ENCODE measurements at places on chromosomes 1 and 21.

DNA sequence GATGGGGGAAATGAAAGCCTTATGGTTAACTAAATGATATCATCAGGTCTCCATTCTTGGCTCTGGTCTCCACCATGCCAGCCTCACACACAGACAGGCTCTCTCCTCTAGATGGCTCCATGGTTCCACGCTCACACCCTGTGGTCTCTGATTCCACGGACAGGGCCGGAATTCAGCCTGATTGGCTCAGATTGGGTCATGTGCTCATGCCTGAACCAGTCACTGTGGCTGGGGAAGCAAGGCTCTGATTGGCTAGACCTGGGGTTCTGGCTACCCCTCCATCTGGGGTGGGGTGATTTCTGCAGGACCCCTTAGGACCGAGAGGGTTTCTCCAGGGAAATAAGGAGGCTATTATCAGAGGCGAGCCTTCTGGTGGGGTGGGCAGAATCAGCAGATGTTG is 277.0 kb downstream of the PTPRU start:
- peak; percentile 65 for DNase-seq

GRCh38 chr1:157992031-157992832 is 1.2 kb upstream of the KIRREL1 start:
- peak; percentile 55 for DNase-seq

DNA sequence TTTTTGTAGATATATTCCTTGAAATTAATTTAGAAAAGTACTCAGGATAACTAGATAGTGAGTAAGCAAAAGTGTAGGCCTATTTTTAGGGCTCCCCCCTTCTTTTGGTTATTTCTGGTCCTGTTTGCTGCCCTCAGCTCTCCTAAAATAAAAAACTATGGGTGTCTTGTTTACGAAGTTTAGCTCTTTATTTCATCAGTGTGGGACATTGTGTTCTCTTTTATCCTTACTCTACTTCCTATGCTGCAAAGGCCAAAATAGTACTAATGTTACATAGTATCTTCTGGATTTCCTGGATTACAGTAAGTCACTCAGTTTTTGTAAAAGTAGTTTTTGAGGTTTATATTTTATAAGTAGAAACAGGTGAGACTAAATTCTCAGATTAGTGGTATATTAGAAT is 15.4 kb downstream of the CEP350 start:
- no peak for DNase-seq

DNA sequence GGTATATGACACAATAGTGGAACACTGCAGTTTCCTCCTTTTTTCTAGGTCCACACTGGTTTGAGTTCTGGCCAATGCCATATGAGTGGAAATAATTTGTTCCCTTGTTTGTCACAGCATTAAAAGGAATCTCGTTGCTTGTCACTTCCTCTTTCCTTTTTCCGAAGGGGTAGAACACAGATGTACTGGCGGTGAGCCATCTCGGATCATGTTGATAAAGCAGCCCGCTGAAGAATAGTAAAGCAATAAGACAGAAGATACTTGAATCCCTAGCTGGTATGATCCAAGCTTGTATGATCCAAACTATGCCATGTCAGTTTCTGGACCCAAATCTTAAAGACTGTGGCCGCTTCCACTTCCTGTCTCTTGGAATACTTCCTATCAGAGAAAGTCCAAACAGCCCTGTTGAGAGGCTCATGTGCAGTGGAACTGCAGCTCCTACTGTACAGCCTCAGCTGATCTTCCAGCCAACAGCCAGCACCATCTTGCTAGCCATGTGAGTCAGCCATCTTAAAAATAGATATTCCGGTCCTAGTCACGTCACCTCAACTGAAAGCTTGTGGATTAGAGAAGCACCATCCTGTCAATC is 40.3 kb downstream of the CFHR5 start:
- DNase-seq: no peak

DNA sequence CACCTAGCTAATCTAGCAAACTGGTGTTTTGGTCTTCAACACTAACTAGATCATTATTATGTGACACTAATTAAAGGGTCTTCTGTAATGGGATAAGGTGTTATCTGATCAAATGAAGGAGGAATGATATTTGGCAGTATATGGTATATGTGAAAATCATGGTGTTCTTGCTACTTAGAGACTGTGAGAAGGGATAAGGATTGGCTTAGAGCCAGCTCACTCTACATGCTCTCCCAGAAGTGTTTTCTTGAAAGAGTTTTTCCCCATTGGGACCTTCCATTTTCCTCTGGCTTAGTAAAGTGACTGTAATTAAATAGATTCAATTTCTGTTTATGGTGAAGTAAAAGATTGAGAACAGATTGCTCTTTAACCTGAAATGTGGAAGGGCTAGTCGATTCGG is 71.2 kb upstream of the RGL1 start:
- DNase-seq: no peak

GRCh38 chr1:225627304-225627947 is 25.5 kb downstream of the ENAH start:
- no peak for DNase-seq

DNA sequence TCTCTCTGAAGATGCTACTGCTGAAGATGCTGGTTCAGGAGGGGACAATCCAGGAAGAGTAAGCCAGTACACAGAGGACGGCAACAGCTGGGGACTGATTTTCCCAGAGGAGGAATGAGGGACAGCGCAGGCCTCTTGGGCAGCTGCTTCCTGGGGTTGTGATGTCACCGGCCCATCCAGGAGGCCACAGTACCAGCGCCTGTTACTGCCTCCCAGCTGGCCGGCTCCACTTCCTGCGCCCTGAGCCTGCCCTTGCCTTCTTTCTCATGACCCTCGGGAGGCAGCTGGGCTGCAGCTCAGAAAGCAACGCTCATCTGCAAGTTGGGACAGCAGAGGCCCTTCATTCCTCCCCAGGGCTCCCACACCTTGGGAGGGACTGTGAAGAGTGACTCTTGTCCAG is 21.9 kb upstream of the ID3 start:
- DNase-seq: no peak

DNA sequence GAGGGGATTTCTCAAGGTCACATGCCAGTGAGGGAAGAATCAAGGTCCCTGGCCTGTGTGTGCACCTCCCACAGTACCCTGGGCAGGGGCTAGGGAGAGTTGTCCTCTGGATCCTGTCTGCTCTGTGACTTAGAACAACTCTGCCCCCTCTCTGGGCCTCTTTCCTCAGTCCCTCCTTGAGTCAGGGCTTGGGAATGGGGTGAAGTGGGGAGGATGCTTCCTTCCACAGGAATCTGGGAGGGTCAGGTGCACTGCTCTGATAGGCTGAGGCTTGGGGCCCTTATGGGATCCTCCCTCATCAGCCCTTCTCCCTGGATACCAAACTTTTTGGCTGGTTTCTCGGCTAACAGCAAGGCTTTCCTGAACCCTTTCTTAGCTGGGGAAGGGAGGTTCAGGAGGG is 2.5 kb downstream of the TRNP1 start:
- no peak for DNase-seq

DNA sequence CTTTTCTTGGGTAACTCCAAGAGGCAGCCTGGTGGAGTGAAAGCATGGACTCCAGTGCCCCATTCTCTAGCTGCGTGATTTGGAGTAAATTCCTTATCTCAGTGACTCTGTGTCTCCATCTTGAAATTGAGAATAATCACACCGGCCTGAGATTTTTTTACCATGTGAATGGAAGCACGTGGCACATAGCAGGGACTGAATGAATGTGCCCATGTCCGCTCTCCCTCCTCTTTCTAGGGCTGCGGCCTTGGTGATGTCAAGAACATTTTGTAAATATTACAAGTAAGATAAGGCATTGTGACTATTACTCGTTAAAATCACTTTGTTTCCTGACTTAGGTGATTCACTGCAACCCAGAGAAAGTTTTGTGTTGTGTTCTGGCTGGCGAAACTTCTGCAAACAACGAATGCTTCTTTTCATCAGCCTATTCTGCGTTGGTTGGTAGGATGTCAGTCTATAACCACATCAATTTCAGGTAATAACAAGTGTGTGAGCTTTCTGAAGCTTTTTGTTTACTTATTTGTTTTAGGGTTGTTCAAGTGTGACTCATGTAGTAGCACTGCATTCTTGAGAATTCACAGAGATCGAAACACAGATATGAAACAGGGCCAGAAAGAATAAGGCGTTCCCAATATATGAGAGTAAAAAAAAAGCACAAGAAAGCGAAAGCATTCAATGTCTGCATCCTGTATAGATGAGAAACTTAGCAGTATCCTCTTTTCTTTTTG is 135.7 kb upstream of the SLC45A1 start:
- DNase-seq: no peak

DNA sequence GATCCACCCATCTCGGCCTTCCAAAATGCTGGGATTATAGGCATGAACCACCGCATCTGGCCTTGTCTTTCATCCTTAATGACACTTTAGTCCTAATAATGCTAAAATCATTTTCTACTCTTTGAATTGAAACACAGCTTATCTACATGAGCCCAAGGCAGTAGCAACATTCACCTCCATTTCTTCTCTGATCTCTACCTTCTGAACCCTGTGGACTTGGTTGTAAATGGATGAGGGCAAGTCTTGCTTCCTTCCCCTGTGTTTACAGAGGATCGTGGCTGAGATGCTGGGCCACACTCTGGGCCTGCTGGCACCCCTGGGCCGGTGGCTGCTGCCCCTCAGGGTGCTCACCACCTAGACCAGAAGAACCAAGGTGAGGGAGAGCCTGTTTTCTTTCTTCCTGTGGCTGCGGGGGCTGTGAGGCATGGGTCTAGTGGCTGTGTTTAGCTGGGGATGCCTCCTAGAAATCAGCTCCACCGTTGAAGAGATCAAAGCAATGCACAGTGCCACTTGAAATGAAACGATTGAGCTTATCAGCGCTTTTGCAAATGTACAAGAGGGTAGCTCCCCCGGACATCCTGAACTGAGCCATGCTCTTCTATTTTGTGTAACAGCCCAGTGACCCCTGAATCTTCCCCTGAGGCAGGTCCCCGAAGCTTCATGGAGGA is 32.2 kb upstream of the LGALS8 start:
- no peak for DNase-seq

- DNase-seq: no peak
Observed at GRCh38 chr1:68201546-68202238, 30.6 kb downstream of the WLS start.

GRCh38 chr1:118773656-118774055 is 214.5 kb downstream of the TBX15 start:
- no peak for DNase-seq

GRCh38 chr21:22842875-22843274 is 1844.7 kb downstream of the NCAM2 start:
- no peak for DNase-seq

- no peak for DNase-seq
Observed at GRCh38 chr1:37705399-37705798, 13.1 kb downstream of the CDCA8 start.

DNA sequence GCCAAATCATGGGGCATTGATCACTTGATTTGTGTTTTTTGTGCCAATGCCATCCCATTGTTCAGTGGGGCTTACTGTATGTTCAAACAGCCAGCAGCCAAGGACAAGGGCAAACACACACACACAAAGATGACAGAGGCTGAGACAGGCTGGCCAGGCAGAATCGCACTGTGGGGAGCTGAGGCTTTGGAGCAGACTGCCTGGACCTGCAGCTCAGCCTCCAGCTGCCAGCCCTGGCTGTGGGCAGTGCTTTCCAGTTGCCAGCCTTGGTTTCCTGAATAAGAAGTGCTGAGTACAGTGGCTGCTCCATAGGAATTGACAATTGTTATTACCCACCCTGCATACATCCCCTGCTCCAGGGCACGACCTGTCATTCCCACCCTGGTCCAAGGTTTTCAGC is 16.9 kb upstream of the PCP4 start:
- DNase-seq: no peak

DNA sequence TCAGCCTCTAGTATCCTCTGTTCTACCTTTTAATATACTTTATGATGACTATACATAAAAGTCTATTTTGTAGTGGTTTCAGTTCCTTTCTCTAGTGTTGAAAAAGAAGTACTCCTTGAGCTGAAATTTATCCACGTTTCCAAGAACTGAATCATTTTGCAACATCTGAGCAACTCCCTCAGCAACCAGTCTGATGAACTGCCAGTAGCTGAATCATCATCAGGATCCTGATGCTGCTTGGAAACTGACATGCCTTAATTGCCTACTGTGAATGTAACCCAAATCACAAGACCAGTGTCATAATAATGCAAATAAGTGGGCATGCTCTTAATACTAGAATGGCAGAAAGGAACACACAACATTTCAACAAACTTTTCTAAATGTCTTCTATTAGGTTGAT is 103.3 kb downstream of the CYYR1 start:
- no peak for DNase-seq

DNA sequence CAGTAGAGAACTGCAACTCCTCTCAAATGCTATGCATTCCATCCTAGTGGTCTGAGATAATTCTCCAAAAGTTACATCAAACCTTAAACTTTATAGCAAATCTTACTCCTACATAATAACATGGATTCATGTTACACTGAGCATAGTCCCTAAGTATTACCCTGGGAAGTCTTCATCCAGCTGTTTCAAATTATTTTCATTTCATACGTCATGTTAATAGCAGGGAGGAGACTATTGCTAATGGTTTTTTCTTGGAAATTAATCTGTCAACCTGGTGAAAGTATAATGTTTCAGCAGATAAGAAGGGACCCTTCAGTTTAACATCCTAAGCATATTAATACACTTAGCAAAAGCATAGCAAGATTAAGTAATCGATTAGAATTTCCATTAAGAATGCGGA is 318.1 kb downstream of the USP25 start:
- no peak for DNase-seq

GRCh38 chr1:214588963-214589597 is 13.9 kb upstream of the CENPF start:
- DNase-seq: no peak

DNA sequence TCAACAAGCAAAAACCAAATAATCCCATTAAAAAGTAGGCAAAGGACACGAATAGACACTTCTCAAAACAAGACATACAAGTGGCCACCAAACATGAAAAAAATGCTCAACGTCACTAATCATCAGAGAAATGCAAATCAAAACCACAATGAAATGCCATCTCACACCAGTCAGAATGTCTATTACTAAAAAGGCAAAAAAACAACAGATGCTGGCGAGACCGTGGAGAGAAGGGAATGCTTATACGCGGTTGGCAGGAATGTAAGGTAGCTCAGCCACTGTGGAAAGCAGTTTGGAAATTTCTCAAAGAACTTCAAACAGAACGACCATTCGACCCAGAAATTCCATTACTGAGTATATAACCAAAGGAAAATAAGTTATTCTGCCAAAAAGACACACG is 145.1 kb upstream of the EDN2 start:
- no peak for DNase-seq

DNA sequence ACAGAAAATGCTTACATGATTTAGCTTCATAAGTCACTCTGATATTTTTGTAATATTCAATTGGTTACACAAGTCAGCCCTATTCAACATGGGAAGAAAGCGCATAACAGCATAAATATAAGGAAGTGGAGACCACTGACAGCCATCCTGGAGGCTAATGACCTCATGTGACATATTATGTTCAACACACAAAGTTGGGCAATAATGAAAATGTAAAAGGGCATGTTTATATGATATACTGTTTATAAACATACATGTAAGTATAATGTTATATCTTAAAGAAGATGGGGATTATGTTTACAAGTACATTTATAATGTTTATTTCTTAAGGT is 30.2 kb downstream of the EVI5 start:
- DNase-seq: no peak

GRCh38 chr1:41799723-41800122 is 119.0 kb downstream of the HIVEP3 start:
- DNase-seq: no peak

Data from COR-L47 (cell line).